ENCODE measurements at places on chromosomes 1 and 21.

- no peak for DNase-seq
These were observed 12.1 kb downstream of the TRAPPC3 start for GRCh38 chr1:36137226-36137625.

GRCh38 chr1:29953961-29954360 lies 717.6 kb downstream of the PTPRU start:
- DNase-seq = no peak

DNA sequence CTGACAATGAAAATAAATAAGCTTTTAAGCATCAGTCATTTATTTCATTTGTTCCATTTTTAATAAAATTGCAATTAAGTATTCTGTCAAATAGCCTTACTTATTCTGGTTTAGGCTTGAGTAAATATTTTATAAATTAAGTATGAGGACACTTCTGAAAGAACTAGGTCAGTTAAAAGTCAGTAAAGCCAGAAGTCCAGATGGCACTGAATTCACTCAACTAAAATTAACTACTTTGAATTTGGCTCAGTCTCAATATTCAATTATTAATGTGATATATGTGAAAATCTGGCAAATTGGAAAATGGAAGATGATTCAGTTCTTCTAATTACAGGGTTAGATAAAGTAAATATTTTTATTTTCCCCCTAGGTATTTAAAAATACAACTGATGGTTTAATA lies 174.2 kb downstream of the BRINP3 start:
- no peak for DNase-seq

DNA sequence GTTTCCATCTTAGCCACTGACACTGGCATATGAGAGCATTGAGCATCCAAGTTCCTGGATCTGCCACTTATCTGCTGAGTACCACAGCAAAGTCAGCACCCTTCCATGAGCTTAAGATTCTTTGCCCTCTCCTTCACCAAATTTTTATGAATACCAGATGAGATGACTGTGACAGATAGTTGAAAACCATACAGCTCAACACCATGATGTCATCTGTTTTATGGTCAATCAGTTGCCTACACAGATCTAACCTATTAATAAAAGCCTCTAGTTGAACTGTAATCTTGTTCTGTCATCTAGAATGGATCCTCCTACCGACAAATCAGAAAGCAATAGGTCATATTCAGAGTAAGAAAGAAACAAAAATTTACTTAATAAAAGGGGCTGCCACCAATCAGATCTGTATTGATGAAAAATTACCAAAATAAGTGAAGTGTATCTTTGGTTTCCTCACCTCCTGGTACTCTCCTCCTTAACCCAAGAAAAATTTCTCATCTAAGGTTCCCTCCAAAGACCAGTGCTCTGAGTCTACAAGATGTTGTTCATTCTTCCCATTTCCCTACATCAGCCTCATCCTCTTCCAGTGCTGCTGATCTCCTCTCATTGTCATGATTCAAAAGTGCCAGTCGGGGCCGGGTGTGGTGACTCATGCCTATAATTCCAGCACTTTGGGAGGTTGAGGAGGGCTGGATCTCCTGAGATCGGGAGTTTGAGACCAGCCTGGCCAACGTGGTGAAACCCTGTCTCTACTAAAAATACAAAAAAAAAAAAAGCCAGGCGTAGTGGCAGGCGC lies 138.8 kb upstream of the CTTNBP2NL start:
- DNase-seq = no peak

DNA sequence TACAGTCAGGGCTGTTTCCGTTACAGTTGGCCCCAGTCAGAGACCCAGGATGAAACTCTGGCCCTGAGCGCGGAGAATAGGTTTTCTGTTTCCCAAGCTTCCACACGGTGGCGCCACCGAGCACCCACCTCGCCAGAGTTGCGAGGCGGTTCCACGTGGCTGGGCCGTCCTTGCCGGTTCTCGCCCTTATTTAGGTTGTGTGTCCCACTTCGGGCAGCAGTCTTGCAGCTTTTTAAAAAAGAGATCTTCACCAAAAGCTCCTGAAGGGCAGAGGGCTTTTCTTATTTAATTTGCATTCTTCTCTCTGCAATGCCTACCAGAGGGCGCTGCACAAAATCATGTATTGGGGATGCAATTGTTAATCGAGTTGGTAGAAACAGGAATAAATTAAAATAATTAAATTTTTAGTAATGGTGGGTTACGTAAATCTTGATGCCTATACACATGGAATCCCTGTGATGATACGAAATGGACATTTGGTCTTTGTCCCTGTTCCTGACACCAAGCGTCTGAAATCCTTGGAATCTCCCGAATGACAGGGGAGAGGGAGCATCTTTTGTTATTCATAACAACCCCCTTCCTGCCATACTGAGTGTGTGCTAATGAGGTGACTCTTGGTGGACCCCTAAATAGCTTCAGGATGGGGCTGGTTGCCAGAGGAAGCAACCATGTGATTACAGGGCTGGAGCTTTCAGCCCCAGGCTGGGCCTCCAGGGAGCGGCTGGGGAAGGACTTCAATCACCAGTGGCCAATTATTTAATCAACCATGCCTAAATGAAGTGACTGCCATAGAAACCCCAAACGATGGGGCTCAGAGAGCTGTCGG lies 5.6 kb upstream of the S100A7 start:
- DNase-seq = no peak

DNA sequence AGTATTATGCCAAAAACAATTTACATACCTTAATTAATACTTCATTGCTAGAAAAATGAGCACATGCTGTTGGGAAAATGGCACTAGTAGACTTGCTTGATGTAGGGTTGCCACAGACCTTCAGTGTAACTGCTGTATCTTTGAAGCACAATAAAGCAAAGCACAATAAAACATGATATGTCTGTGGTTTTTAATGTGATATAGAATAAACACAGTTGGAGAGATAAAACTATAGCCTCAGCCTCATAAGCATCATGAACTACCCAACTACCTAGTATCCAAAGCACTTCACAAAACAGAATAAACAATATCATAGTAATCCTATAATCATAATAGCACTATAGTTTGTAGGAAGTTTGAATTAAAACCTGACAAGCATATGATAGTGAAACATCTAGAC lies 143.5 kb downstream of the SYT14 start:
- DNase-seq = no peak

GRCh38 chr1:40664167-40664537 lies 1.3 kb downstream of the RIMS3 start:
- DNase-seq = no peak

DNA sequence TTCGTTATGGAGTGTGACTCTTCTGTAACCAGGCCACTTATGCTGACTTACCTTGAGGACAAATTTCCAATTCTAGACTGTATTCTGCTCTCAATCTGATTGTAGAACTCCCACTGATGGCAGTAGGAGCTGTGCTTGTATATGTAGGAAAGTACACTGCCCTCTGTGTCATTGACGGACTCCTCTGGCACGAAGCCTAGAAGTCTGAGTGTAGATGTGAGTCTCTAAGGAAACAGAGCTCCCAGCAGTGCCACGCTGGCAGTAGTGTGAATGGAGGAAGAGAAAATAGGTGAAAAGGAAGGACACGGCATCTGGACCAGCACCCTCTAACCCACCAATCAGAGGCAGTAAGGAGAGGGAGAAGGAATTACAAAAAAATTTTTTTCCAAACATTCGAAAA lies 130.4 kb upstream of the ADGRL2 start:
- peak; percentile 71 for DNase-seq

GRCh38 chr1:191034132-191034531 lies 556.5 kb upstream of the BRINP3 start:
- no peak for DNase-seq

- DNase-seq = no peak
These were observed 56.6 kb downstream of the LAMC1 start for GRCh38 chr1:183079712-183080388.

DNA sequence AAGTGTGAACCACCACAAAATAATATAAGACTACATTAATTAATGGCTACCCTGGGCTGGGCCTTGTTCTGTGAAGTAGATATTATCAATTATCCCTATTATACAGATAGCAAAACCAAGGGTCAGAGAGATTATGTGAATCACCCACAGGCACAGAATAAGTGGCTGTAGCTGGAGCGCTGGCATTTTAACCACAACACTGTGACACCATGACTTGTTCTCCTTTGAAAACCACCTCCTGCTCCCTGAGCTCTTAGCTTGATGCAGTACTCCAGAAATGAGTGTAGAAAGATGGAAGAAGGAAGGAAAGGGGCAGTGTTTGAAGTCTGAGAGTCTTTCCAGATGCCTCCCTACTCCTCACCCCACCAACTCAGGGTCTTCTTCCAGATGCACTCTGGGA lies 29.5 kb upstream of the JUN start:
- DNase-seq = no peak

GRCh38 chr1:51330331-51331201 lies at the start of gene TTC39A:
TSS of gene TTC39A (minus strand) at chr1:51330562. CDS start at chr1:51330477, 85 bp downstream.
- DNase-seq = no peak

DNA sequence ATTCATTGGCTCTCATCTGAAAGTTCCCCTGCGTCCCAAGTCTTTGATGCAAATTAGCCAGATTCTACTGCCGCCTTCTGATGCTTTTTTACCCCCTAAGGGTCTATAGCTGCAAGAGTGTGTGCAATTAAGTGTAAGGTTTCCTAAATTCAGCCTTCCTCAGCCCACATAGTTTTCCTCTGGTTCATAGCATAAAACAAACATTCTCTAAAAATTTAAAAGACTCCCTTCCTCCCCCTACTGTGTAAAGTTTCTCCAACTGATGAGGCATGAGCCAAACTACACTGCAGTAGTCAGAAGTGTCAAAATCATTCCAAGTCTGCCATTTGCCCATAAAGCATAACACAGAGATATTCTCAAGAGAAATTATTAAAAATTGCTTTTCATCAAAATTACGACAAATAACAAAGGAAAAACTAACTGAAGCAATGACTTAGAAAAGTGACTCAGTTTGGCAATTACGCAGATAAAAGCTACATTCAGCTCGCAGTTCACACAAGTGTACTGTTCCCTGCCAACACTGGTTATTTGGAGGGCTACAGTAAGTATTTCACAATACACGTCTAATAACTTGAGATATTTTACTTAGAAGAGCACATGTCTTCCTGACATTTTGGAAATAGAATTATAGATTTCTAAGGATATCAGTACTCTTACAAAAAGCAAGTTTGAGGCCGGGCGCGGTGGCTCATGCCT lies 15.4 kb downstream of the KCNH1 start:
- DNase-seq = no peak

- no peak for DNase-seq
These were observed 483 bp downstream of the CHML start for GRCh38 chr1:241639623-241640148.

GRCh38 chr1:228240411-228241240 lies 32.8 kb downstream of the OBSCN start:
- DNase-seq = no peak

GRCh38 chr1:67700220-67700619 lies 15.2 kb downstream of the GADD45A start:
- DNase-seq = no peak

DNA sequence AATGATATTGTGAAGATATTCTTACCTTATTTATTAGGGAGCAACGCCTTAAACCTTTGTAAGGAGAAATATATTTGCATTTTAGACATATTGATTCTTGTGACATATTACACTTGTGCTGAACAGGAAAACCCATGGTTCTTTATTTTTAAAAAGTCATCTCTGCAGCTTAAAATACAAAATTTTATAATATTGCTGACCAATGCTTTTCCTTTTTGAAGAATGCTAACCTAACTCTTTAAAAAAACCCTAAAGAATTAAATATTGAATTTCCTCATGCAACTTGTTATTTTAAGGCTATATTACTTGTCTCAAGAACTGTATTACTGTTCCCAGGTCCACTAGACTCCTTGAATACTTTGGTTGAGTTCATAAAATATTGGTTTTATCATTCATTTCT lies 99.0 kb downstream of the NEK7 start:
- DNase-seq = no peak

DNA sequence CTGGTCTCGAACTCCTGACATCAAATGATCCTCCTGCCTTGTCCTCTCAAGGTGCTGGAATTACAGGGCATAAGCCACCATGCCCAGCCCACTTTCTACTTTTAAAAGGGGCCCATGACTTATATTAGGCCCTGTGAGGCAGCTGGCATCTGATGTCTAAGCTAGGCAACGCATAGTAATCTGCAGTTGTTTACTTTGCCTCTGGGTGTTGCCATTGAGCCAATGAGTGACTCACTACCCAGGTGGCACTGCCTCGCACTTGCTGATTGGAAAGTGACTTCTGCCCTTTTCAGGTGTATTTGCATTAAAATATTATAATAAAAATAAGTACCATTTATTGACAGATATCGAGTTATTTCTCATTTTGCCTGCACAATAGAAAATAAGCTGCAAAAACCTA lies 84.9 kb downstream of the KIF14 start:
- DNase-seq = no peak

GRCh38 chr21:30194701-30195299 lies 21.1 kb downstream of the CLDN8 start:
- DNase-seq = no peak

DNA sequence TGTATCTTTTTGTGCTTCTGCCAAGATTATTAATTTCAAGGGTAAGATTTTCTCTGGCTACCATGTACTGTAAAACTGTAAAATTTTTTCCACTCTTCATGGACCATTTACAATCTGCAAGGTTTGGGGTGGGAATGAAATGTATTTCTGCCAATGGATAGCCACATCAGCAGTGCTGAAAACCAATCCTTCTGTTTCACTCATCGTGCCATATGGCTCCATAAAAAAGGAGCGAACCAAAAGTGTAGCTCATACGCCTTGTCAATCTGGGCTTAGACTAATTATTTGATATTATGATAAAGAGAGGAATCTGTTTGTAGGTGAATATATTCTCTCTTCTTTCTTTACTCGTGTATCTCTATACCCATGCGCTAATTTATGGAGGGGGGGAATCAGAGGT lies 3.0 kb upstream of the SLC44A5 start:
- no peak for DNase-seq

DNA sequence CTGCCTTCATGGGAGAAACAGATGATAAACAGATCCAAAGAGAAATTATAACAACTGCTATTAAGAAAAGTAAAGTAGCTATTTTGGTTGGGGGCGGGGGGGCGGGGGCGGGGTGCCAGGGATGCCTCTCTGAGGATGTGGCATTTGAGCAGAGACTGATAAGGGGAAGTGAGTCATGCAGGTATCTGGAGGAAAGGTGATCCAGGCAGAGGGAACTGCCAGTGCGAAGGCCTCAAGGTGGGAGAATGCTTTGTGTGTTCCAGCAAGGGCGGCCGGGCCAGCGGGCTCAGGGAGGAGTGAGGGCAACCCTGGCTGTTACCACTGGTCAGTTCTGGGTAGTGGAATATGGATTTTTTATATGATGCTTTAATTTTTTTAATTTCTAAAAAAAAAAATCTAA lies 7.0 kb upstream of the TNFRSF1B start:
- DNase-seq = no peak

- DNase-seq = no peak
These were observed 130.3 kb downstream of the C1orf21 start for GRCh38 chr1:184517130-184517529.
